ENCODE measurements at places on chromosomes 2 and 18. TPM values are rescaled to one million over a fixed set of nuclear protein-coding genes. Genes with fewer than 3 reads are reported as not detected.

OTX1 gene
- total RNA-seq, result 1.2 TPM

CTLA4 gene
- total RNA-seq, result 1.8 TPM

TPGS2 gene
- 99.4 TPM for total RNA-seq

DSG1 gene
- total RNA-seq, result not detected

TRAK2 gene
- total RNA-seq, result 59.1 TPM

KLF11 gene
- 10.9 TPM for total RNA-seq

GRCh38 chr2:100008956-100009355, 133.4 kb downstream of the AFF3 start:
- DNase-seq, result no peak

GRCh38 chr18:74334242-74334893, 18.7 kb downstream of the C18orf63 start:
- DNase-seq, result no peak

DNA sequence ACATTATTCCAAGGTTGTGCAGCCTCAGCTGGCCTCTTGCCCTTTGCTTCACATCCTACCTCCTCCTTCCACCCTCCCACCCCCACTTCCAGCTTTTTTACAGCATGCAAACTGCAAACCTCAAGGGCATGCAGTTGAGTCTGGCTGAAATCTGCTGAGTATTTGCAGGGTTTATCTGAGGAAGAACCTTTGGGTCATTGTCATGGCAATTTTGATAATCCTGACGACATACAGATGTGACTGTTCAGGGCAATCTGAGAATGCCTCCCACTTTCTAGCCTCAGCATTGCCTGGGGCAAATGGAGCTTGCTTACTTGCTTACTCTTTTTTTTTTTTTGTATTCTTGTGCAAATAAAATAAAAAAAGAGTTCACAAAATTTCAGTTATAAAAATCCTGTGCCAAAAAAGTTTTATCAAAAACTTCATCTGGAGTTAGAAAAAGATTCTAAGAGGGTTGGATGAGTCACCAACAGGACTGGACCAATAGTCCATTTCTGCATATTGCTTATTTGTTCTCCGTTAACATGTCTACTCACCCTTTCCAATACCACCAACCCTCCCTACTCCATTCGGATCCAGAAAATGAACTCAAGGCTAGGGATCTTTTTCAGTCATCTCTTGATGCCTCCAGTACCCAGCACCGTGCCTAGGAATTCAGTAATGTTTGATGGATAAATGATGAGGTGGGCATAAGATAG, 23.6 kb upstream of the LHCGR start:
- DNase-seq, result no peak

DNA sequence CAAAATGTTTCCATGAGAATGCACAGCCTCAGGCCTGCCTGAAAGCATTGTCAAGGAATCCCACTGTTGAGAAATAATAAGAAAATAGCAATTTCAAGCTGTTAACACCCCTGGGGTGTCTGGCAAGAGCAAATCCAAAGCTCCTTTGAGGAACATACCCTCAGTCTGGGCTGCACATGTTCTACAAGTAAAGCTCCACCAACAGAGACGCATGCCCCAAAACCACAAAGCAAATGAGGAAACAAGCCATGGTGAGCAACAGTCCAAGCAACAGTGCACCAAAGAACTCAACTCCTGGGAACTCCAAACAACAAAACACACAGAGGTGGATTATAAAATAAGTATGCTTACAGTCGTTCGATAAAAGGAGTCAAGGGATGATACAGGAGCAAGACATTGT, 40.3 kb downstream of the CYP27C1 start:
- no peak for DNase-seq

Data from SK-MEL-5 (cell line).